Activated B cell treated with CpG ODN at 0.5 μM for 24 hours (primary cell): ENCODE measurements at places on chromosomes 5 and 9. TPM values are rescaled to one million over a fixed set of nuclear protein-coding genes. Genes with fewer than 3 reads are reported as not detected.

GRCh38 chr9:125635888-125636287 is 71.1 kb downstream of the MAPKAP1 start:
- no peak for DNase-seq

Gene EXOSC2
- 49.6 and 54.8 TPM in 2 replicates for total RNA-seq

DNA sequence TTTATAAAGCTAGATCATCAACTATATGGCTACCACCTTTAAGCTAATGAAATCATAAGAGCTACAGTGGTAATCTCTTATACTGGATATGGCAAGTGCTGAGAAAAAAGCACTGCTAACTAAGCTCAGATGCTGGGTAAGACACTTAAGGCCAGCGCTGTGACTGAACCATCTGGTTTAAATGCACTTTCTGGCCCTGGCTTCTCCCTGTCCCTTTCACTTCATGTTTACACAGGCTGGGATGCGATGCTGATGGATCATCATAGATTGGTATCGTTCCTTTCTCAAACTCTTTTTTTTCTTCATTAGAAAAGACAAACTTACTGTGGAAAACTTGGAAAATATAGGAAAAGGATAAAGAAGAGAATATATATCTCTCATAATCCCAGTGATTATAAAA is 52.3 kb downstream of the KIF24 start:
- DNase-seq = no peak

- no peak for DNase-seq
These were observed 59.8 kb downstream of the ARSB start for GRCh38 chr5:78925129-78925876.

Gene DOK3
- 82.5 and 88.5 TPM in 2 replicates for total RNA-seq

DNA sequence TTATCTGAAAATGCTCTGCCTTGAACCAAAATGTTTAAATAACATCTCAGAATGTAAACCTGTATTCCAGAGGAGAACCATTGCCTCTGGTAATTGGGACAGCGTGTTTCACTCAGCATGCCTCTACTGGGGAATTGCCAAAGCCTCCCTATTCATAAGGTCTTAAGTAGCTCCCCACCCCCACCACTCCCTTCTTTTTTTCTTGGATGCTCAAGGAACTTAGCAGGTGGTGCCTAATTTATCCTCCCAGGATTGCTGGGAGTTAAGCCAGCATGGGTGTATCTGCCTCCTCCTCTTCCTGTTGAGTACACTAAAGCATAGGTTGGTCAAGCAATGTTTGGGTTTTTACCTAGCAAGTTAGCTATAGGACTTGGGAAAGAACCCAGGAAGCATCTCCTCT is 220.2 kb downstream of the DMAC1 start:
- no peak for DNase-seq

DNA sequence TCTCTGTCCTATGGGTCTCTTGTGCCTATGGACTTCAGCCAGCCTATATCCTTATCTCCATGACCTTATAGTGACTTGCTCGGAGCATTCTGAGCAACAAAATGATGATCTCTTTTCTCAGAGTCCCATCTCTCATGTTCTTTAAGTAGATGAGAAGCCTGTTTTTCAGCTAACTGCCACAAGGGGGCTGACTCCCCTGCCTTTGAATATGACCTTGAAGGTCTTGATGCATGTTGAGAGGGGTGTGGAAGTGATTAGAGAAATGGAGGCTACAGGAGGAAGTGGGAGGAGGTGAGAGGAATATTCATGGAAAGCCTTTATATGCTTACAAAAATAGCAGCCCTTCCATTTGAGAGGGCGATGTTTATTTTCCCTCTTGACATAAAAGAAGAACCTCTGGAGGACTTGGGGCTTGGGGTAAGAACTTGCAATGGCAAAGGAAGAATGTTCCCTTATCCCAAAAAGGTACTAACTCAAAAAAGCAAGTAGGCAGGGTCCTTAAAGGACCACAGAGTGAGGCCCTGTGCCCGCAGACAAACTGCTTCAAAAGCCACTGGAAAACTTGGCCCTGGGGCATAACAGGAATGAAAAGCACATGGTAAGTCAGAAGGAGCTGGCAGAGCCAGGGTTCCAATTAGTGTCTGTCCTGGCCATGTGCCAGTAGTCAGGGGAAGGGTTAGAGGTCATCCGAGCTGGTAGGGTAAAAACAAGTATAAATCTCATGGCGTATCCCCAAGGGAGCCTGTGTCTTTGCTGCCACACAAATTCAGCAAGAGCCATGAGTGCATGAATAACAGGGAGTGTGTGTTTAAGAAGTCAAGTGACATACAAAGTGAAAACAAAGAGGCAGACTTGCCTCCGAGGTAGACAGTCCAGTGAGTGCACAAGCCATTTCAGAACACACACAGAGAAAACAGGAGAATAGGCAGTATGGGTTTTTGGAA is 39.1 kb downstream of the FGD3 start:
- no peak for DNase-seq

DNA sequence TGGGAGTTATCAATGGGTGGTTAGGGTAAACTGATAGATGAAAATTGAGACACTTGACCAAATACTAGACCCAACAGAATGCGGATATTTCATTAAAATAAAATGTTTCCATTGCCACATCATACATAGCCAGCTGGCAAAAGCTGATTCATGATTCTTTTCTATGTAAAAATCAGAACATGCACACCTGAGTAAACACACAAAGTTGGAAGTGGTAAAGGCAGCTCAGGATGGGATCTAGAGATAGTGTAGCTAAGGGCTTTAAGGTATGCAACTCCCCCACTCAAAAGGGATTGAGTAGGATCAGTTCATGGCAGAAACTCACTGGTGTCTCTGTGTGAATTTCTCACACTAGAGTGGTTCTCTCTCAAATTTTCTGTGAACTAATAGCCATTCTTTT is 541.1 kb upstream of the GRAMD2B start:
- no peak for DNase-seq

GRCh38 chr5:128949847-128950546 is 15.3 kb upstream of the SLC27A6 start:
- DNase-seq = no peak

DNA sequence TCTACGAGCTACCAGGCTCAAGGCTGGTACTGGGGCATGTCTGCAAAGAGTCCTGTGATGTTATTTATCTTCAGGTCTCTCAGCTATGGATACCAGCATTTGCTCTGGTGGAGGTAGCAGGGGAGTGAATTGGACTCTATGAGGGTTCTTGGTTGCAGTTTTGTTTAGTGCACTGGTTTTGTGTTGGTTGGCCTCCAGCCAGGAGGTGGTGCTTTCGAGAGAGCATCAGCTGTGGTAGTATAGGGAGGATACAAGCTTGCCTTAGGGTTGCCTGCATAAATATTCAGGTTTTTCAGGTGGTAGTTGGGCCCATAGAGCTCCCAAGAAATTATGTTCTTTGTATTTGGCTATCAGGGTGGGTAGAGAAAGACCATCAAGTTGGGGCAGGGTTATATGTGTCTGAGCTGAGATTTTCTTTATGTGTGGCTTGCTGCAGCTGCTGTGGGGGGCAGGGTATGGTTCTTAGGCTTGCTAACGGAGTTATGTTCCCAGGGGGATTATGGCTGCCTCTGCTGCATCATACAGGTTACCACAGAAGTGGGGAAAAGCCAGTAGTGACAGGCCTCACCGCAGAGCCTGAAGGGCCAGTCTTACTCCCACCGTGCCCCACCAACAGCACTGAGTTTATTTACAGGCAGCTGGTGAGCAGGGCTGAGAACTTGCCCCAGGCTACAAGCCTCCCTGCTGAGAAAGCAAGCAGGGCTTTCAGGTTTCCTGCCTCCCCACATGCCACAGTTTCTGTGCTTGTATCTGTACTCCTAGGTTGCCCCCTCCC is 9.7 kb upstream of the RIOK2 start:
- DNase-seq = no peak

GRCh38 chr9:78493166-78493742 is 196.3 kb downstream of the PSAT1 start:
- DNase-seq = no peak

DNA sequence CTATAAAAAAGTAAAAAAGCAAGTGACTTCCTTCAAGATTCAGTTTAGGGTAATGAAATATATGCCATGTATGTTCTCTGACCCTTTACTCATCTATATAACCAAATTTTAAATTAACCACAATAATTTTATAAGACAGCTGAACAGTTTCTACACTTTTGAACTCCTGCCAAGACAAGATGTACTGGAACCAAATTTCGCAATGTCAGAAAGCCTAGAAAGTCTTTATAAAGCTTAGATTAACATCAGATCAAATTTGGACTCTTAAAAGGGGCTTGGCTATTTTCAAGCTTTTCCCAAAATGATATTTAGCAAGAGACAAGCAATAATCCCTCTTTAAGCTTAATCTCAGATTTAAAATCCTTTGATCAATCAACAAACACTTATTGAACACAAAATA is 362.6 kb downstream of the PTPRD start:
- no peak for DNase-seq

Gene TBC1D13
- 21.5 and 26.4 TPM in 2 replicates for total RNA-seq

DNA sequence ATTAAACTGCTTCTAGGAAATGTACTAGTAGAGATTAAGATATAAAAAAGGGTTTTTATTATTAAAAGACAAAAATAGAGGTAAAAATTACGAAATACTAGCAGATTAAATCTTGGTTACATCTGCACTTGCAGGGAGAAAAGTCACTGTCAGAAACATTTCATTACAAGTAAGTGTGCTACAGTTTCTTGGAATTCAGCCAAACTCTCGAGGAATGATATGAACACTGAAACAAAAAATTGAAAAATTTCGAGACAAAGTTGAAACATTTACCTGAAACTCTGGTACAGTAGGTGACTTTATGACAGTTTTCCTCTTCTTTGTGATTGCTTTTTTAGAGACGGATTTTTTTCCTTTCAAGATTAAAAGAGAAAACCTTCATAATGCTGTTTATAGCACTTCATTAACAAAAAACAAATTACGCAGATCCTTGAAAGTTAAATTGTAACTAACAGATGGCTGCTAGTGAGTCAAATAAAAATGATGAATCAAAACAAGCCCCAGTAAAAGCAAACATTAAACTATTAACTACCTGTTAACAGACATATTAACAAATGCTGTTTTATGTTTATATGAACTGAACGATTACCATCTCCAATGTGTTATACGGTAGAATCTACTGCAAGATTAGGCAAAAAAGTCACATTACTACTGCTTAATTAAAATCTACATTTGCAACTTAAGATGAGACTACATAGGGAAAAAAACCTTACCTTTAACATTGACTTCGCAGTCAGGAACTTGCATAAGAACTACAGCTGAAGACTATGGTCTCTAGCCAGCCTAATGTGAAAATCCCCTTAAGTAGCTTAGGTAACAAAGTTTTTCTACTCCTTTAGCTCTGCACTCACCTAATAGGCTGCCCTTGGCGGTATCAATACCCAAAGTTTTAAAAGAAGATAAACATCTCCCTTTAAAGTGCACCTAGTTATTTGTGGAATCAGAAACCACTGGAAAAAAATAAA is 61.4 kb downstream of the RANBP6 start:
- no peak for DNase-seq

Gene SLCO6A1
- not detected in 2 replicates for total RNA-seq

DNA sequence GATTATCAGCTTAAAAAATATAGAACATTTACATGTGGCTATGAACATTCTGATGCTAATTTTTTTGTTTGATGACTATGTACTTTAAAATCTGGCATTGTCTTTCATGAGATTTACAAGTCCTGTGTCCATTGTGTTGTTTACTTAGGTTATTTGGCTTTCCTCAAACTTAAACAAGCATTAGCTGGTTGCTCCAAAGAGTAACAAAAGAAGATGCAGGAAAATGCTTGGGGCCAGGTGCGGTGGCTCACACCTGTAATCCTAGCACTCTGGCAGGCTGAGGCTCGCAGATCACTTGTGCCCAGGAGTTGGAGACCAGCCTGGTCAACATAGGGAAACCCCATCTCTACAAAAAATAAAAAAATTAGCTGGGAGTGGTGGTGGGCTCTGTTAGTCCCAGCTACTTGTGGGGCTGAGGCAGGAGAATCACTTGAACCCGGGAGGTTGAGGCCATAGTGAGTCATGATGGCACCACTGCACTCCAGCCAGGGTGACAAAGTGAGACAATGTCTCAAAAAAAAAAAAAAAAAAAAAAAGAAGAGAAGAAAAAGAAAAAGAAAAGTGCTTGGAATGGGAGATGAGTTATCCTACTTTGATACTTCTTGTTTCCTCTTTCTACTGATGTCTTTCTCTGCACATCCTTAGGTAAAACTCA is 39.7 kb downstream of the PAM start:
- DNase-seq = no peak

- no peak for DNase-seq
These were observed 141.6 kb upstream of the IL12B start for GRCh38 chr5:159471904-159472303.

Gene GRM6
- not detected in 2 replicates for total RNA-seq

DNA sequence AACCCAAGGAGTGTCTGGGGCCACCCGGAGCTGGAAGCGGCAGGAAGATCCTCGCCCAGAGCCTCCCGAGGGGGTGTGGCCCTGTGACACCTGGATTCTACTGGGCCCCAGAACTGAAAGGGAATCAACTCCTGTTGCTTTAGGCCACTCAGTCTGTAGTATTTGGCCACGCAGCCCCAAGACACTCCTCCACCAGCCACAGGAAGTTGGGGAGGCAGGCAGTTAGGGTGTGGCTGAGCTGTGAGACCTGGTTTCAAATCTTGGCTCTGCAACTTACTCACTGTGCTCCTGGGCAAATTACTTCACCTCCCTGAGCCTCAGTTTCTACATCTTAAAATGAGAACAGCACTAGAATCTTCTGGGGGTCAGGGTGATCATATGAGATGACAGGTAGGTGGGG is 119.8 kb upstream of the PPP1R26 start:
- no peak for DNase-seq

Gene PCDHGA2
- total RNA-seq = 0.09 and 0.15 TPM in 2 replicates

- DNase-seq = no peak
These were observed 47.2 kb upstream of the ARL15 start for GRCh38 chr5:54357408-54358058.

- no peak for DNase-seq
These were observed 603.6 kb upstream of the CLINT1 start for GRCh38 chr5:158462349-158463114.

Gene LCN9
- total RNA-seq = not detected in 2 replicates

DNA sequence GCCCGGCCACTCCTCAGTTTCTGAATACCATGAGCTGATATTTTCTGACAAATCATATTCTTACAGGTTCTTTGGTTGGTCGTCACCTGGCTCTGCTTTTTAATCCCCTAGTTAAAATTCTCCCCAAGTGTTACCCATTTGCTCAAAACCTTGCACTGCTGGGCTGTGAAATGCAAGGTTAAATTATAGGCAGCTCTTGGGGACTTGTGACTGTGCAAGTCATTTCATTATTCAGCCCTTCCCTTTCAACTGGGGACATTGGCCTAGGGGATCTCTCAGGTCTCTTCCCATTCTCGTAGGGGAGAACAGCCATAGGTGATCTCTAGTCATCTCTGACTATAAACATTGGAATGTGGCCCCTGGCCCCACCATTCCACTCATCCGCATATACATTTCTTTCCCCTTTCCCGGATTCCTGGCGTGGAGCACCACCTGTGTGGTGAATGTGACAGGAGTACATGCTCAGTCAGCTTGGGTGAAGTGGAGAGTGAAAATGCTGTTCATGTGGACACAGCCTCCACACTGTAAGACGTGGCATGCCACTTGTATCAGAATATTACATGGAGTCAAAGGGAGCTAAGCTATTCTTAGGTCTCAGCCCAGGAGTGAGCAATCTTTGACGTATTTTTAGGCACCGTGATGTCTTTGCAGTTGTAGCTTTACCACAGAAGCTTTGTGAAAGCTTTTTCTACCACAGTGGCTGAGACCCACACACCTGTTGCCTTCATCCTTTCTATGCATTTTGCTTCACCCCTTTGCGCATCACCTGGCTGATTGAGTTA is 386.7 kb downstream of the KDM4C start:
- DNase-seq = no peak
